Activated naive CD4-positive, alpha-beta T cell (primary cell): ENCODE measurements at places on chromosomes 6 and 20.

- no peak for DNase-seq
Measured at GRCh38 chr6:38141085-38141484, 321.6 kb downstream of the ZFAND3 start.

- DNase-seq = no peak
Measured at GRCh38 chr20:53839423-53840176, 230.8 kb downstream of the BCAS1 start.

DNA sequence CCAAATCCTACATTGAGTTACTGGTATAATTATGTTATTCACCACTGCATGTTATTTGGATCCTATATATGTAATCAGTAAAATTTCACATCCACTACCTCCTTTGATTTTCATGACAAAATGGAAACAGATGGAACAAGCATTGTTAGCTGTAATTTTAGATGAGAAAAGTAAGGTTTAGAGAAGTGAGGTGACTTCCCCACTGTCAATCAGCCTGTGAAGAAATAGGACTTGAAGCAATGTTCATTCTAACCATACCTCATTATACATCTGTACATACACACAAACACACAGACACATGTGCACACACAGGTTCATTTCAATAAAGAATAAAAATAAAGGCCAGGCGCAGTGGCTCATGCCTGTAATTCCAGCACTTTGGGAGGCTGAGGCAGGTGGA, 23.7 kb upstream of the QKI start:
- DNase-seq = no peak

DNA sequence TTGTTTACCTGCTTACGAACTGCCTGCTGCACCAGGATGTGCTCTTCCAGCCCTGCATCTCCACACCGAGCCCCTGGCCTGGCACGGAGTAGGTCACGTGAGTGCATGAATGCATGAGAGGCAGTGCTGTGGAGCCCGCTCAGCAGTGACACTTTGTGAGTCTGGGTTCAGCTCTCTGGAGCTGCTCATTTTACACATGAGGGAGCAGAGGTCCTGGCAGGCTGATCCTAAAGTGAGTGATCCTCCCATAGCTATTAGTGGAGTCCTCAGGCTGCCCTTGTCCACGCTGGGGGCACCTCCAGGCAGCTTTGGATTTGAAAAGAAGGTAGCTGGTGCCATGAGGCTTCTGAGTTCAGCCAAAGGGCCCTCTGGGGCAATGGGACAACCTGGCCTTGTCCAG, 64.2 kb downstream of the EDN3 start:
- no peak for DNase-seq

DNA sequence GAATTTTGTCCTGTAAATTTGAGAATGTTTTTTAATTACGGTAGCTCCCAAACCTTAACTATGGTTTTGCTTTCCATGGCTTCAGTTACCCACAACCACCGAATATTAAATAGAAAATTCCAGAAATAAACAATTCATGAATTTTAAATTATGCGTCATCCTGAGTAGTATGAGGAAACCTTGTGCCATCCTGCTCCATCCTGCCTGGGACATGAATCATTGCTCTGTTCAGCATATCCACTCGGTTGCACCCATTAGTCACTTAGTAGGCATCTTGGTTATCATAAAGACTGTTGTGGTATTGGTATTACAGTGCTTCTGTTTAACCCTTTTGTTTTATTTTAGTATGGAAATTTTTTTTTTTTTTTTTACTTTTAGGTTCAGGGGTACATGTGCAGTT, 39.7 kb downstream of the KCNS1 start:
- no peak for DNase-seq

DNA sequence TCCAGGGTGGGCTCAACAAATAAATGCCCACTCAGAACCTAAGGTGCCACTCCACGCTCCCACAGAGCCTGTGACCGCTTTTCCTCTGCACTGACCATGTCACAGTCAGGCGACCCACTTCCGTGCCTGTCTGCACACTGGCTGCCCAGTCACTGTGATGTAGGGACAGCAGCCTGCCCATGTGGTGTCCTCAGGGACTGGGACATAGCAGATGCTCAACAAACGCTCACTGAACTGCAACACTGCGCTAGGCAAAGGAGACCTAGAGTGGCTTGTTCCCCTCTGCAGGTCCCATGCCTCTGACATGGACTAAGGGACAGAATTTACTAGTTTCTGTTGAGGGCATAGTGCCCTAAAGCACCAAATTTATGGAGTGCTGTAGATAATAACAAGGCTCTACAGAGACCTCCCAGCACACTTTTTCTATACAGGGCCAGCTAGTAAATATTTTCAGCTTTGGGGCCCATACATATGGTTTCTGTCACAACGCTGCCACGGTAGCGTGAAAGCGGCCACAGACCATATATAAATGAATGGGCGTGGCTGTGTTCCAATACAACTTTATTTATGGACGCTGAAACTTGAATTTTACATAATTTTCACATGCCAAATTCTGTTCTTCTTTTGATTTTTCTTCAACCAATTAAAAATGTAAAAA, 57.8 kb upstream of the MRPS10 start:
- DNase-seq = no peak

GRCh38 chr20:58213121-58213520, 15.3 kb downstream of the ANKRD60 start:
- no peak for DNase-seq

DNA sequence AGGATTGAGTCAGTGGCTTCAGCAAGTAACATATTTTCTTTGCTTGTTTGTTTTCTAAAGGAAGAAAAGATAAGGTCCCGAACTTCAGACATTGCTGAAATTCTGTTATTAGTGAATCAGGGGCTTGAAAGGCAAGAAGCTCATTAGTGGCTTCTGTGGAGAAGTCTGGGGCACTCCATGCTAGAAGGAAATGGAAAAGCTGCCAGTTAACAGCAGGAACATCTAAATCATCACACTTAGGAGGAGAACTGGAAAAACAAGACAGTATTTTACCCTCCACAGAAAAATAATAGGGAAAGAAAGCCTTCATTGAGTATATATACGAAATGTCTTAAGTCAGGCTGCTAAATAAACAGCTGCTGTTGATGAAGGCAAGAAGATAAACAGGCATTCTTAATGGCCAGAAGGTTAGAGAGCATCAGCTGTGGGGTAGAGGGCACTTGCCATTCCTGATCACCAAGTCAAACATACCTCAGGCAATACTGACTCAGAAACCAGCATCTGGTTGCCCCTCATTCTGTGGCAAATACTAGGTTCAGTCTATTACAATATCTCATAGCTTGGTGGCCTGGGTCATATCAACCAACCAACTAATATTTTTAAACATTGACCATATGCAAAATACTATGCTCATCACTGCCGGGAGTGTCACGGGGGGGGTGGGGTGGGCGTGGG, 143.2 kb upstream of the TENT5A start:
- no peak for DNase-seq

- no peak for DNase-seq
Measured at GRCh38 chr6:168956141-168956838, 297.4 kb downstream of the THBS2 start.

DNA sequence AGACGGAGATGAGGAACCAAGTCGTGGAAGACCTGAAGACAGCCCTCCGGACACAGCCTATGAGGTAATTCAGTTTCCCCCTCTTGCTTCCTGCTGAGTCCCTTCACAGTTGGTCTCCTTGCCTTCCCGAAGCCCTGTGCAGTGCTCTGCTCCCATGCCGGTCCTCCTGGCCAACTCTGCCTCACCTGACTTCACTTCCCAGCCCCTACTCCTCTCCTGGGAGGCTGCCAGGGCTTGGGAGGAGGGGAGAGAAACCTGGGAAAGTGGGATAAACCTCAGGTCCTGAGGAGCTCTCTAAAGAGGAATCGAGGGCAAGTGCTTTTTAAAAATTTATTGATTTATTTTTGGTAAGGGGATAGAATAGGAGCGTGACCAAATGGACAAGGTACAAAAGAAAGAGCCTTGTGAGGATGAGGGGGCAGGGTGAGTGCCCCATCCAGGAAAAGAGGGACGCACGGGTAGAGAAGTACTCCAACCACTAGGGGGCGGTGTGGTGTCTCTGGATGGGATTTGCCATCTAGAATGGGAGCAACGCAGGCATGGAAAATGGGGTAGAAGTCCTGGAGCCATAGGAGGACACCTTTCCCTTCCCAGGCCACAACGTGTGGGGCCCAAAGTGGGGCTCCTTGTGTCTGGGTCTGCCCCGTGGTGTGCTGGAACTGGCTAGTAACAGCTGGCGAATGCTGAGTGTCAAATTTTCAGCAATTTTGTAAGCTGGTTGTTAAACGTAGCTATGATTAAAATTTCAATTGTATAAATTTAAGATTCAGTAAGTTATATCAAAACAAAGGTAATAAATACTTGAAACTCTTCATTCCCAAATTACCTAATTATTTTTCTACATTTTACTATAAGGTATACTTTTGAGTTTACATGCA, 69.0 kb downstream of the MOCS1 start:
- peak; percentile 36 for DNase-seq

GRCh38 chr20:19727251-19727847, 30.7 kb upstream of the RIN2 start:
- no peak for DNase-seq

DNA sequence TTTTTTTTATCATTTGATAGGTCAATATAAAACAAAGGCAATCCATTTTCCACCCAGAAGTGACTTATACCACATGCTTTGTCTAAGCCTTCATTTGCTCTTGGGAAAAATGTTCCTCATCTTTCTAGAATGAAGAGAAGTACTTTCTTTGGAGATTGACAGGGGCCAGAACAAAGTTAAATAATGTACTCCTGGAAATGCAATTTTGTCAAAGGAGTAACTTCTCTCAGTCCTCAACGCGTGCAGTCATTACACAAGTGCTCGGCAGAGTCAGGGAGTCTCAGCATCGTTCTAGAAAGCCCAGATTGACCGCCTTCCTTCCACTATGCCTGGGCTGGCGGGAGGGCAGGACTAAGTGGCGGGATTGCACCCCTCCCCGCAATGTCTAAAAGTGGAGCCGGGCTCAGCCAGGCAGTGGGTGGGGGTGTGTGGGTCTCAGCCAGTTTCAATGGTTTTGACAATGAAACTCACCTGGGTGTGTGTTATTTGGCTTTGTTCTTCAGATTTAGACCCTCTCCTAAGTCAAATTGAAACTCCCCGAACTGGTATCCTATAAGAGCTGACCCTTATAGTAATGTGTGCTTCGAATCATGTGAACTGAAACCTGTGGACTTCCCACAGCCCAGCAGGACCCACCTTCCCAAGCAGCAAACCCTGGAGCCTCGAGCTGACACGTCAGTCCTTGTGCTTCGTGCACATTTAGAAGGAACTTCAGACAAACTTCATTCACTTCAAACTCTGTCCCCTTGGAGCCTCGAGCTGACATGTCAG, 63.2 kb upstream of the DUSP22 start:
- DNase-seq = no peak

DNA sequence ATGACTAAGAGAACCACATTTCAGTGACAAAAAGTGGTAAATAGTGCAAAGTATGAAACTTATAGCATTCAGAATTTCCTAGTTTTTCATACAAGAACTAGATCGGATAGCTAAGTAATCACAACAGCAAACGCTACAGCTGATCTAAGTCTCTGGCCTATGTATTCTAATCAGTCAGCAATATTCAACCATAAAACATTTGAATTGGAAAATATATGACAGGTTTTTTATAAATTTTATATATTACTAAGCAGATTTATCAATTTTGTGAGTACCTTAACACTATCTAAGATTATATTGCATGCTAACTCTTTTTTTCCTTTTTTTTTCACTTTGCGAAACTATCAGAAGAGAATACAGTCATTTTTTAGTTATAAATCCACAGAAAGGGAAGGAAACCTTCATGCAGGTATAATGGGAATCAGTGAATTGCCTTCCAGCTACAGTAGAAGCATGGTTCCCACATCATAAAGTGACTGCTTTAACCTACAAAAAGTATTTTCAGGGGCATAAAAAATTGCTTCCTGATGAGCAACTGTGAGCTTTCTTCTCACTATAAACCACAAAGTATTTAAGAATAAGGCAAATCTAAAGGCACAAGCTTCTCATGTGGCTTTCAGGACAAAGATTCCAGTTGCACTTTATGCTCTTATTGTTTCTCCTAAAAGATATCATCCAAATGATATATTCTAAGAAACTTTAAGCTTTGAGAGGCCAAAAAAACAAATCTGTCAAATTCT, 74.0 kb upstream of the GJE1 start:
- DNase-seq = no peak

DNA sequence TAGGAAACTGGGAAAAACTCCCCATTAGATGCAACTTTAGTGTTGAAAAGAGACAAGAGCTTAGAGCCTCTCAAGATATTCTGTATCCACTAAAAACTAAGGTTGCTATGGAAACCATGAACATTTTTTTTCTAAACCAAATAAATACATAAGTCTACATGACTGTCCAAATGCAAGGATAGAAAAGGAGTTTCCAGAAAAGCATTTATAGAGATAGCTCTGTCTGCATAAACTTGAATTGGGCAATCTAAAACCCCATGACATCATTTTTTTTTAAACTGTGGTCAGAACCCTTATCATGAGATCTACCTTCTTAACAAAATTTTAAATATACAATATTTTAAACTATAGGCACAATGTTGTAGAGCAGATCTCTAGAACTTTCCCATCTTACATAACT, 36.4 kb upstream of the FAM83B start:
- no peak for DNase-seq

DNA sequence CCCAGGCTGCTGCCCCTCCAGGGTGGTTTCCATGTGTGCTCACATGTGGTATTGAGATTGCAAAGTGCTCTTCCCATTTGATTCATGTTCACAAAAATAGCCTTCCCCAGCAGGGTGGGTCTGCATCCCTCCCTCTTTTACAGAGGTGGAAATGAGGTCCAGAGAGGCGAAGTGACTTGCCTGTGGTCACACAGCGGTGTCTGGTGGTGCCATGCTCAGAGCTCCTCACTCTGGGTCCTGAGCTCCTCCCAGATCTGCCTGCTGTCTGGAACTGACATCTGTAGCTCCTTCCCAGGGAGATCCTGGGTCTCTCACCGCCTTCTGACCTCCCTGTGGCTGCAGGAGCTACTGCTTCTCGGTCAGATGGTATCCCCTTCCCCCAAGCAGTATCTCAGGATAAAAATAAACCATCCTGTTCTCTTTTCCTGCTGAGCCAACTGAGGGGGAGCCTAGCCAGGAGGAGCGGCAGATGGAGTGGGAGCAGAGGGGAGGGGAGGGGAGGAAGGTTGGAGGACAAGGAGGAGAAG, 11.9 kb downstream of the CD40 start:
- DNase-seq = no peak

DNA sequence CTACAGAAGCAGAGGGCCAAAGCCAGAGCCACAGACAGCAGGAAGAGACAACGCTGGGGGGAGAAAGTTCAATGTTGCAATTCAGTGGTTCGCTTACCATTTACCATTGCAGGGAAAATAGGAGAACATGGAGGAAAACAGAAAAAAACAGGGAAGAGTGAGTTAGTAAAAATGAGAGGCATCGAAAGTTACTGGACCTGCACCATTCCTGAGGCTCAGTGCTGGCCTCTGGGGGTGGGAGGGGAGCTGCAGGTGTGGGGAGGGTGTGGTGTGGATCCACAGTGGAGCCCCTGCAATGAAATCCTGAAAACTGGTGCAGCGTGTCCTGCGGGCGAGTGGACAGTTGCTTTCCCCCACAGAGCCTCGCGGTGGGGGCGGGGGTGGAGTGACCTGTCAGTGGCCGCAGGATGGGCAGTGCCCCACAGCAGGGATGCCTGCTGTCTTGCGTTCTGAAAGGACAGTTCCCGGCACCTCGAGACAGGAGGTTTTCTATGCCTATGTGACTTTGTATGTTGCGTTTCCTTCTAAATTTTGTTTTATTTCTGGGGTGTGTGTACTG, 5.7 kb downstream of the TMEM181 start:
- no peak for DNase-seq
